Stimulated activated memory B cell treated with anti-CD40 and anti-IgM and Interleukin-4, amounts not matched to agents 10 μg/mL and 1 μg/mL and 100 μg/mL, for 72 hours (primary cell): ENCODE measurements at places on chromosomes 3 and 15.

DNA sequence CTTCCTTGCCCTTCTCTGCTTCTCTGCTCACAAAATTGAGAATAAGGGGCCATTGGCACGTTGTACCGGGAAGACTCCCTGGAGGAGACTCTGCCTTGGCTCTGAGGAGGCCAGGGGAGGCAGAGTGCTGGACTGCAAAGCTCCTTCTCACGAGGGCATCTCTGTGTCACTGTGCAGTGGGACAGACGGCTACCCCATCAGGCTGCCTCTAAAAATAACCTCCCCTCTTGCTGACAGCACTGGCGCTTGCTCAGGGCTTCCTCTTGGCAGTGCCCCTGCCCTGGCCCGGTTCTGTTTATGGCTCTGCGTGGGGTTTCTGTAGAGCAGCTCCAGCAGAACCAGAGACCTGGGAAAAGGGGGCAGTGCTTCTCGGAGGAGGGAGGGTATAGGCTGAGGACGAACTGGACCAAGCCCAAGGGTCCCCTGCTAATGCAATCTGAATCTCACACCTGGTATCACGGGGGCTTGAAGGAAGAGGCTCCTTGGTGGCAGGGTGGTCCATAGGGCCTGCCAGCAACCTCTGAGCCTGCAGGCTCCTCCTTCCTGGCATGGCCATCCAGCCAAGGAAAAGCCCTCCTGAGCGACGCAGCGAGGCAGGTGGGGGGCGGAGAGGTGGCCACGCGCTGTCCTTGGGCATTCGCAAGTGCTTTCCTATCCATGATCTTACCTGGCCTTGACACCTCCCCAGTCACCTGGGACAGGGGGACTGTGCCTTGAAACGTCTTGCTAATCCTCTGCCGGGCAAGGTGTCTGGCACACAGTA is 63.3 kb upstream of the TLE3 start:
- H3K4me1 ChIP-seq = peaks cover 7% of the 10 kb centered on the region
- ATAC-seq = no peak
- no peak overlapping the region for H3K27ac ChIP-seq
- peaks cover 16% of the 10 kb centered on the region for H3K27me3 ChIP-seq

DNA sequence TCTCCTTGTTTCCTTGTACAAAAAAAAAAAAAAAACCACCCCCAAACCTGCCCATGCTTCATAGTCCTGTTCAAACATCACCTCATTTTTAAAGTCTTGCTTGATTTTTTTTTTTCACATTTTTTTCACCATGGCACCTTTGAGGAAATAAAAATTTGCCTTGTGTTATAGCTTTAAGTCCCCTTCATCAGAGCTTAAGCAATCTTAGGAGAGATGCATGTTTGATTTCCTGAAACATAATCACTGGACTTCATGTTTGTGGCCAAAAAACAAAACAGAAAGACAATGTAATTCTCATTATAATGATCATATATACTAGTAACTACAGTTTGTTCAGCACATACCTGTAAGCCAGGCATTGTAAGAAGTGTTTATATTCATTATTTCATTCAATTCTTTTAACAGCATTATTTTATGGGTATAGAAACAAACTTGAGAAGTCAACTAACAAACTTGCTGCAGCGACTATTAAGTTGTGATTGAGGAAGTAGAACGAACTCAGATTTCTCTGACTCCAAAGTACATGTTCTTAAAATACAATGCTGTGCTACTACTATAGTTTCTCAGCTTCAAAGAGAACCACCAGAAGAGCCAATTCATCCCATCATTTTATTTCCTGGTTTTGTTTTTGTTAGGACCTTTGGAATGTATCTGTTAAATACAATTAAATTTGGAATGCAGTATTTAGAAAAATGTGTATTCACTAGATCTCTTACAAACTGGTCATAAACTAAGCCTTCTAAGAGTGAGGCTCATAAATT is 203.8 kb downstream of the TCF12 start:
- peaks cover 36% of the 10 kb centered on the region for H3K4me1 ChIP-seq
- no peak for ATAC-seq
- H3K27me3 ChIP-seq = no peaks in the 10 kb centered on the region

GRCh38 chr3:124553178-124553577 is 177.1 kb upstream of the UMPS start:
- no peak overlapping the region for H3K4me3 ChIP-seq
- H3K27ac ChIP-seq = no peak overlapping the region
- no peaks in the 10 kb centered on the region for H3K4me1 ChIP-seq
- no peaks in the 10 kb centered on the region for H3K36me3 ChIP-seq
- ATAC-seq = no peak

DNA sequence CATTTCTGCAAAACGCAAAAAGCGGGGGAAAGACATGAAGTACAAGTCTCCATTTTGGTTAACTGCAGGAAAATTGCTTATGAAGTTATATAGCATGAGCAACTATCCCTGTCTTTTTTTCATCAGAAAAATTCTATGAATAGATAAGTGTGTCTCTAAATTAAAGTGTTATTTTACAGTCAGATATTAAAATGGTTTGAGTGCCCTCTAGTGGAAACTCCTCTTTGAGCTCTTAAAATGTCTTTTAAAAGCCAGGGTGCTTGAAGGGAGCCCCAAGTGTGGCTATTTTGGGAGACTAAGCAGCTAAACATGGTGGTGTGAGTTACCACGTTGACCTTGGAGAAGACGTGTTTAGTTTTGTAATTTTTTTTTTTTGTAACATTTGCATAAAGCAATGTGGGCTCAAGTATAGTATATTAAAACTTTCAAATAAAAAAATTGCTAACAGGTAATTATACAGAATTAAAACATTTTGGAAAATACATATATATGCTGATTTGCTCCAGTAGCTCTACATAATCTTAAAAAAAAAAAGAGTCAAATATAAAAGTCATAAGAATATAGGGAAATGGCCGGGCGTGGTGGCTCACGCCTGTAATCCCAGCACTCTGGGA is 77.2 kb downstream of the PPP2R3A start:
- no peak overlapping the region for H3K4me3 ChIP-seq
- H3K27me3 ChIP-seq = peaks cover 29% of the 10 kb centered on the region
- no peak overlapping the region for H3K27ac ChIP-seq
- H3K36me3 ChIP-seq = no peaks in the 10 kb centered on the region

DNA sequence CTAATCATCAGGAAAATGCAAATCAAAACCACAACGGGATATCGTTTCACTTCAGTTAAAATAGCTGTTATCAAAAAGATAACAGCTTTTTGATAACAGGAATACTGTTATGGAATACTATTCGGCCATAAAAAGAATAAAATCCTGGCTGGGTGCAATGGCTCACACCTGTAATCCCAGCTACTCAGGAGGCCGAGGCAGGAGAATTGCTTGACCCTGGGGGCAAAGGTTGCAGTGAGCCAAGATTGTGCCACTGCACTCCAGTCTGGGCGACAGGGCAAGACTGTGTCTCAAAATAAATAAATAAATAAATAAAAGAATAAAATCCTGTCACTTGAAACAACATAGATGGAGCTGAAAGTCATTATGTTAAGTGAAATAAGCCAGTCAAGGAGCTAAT is 178.1 kb upstream of the TSC22D2 start:
- H3K27ac ChIP-seq = no peak overlapping the region
- ATAC-seq = no peak
- no peaks in the 10 kb centered on the region for H3K36me3 ChIP-seq
- peaks cover 21% of the 10 kb centered on the region for H3K27me3 ChIP-seq
- H3K4me3 ChIP-seq = no peak overlapping the region

DNA sequence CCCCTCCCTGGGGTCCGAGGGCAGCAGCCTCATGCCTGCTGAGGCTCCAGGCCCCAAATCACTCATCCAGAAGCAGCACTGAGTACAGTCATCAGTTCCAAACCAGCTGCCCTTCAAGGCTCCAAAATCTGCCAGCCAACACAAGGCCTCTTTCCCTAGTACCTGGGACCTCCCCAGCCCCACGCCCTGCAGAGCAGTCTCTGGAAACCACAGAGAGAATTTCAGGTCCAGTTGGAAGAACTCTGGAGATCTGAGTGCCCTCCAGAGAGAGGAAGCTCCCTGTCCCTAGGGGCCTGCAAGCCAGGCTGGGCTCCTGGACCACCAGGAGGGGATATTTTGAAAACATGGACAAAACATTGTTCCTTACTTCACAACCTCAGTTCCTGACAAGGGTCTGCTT is 26.2 kb downstream of the TKT start:
- no peaks in the 10 kb centered on the region for H3K4me1 ChIP-seq
- no peak overlapping the region for H3K4me3 ChIP-seq

- no peak for ATAC-seq
- no peaks in the 10 kb centered on the region for H3K4me1 ChIP-seq
- no peaks in the 10 kb centered on the region for H3K36me3 ChIP-seq
- H3K27ac ChIP-seq = no peak overlapping the region
- H3K27me3 ChIP-seq = no peaks in the 10 kb centered on the region
Measured at GRCh38 chr3:24420224-24420623, 74.4 kb downstream of the THRB start.

DNA sequence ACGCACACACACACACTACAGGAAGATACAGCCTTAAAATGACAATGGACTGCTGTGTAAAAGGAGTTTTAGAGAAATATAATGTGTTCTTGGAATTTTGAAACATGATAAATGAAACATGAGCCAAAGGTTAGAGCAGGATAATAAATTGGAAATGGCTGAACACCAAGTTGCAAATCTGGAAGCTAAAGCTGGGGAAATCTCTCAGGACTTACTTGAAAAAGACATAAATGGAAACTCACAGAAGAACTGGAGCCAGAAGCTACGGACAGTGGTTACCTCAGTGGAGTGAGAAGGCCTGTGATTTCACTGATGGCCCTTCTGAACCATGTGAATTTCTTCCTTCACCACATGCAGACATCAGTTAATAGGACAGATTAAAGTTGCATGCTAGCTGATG is 37.3 kb upstream of the ATP10A start:
- no peak overlapping the region for H3K27ac ChIP-seq
- H3K4me3 ChIP-seq = no peak overlapping the region
- no peak for ATAC-seq
- H3K4me1 ChIP-seq = no peaks in the 10 kb centered on the region
- H3K27me3 ChIP-seq = peaks cover 10% of the 10 kb centered on the region
- no peaks in the 10 kb centered on the region for H3K36me3 ChIP-seq

DNA sequence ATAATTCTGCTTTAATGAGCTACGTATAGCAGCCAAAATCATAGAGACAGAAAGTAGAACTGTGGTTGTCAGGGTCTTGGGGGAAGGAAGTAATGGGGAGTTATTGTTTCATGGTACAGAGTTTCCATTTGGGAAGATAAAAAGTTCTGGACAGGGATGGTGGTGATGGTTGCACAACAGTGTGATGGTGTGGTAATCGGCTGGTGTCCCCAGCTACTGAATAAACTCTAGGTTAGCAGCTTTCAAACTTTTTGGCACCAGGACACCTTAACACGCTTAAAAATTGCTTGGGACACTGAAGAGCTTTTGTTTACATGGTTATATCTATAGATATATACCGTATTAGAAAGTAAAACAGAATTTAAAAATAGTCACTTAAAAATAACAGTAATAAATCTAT is 166.0 kb downstream of the NEK11 start:
- no peak overlapping the region for H3K4me3 ChIP-seq
- no peaks in the 10 kb centered on the region for H3K27me3 ChIP-seq
- no peak for ATAC-seq
- peaks cover 4% of the 10 kb centered on the region for H3K36me3 ChIP-seq
